ENCODE measurements at places on chromosomes 12 and 14.
A peak's percentile ranks its signal among the peaks of the same experiment; 100 is the strongest.

- DNase-seq: no peak
Measured at GRCh38 chr12:131834798-131835615, 6.8 kb downstream of the MMP17 start.

DNA sequence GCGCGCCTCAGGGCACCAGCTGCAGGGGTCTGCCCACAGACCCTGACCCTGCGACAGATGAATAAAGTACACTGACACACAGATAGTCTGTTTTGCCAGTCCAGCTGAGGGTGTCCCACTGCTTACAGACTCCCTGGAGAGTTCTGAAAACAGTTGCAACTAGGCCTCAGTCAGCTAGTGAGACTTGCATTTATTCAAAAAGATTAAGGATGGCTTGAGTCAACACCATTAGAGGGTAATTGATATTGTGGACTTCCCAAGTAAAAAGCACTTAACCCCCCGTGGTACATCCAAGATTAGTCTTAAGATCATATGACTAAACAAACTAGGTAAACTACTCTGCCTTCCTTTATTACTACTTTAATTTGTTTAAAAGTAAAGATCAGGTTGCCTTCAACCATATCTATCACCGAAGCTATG is 11.1 kb upstream of the PSEN1 start:
- DNase-seq: no peak

DNA sequence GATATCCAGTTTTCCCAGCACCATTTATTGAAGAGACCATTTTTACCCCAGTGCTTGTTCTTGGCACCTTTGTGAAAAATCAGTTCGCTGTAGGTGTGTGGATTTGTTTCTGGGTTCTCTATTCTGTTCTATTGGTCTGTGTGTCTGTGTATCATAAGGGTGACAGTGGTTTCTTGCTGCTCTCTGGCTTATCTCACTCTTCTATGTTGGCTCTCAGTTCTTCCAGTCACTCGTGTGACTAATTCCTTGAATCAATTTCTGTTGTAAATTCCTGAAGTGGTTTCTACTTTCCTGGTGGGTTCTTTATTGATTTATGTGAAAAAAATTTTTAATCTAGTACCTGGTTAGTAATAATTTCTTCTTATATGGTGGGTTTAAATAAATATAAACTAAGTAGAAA is 58.3 kb downstream of the OTOGL start:
- no peak for DNase-seq

DNA sequence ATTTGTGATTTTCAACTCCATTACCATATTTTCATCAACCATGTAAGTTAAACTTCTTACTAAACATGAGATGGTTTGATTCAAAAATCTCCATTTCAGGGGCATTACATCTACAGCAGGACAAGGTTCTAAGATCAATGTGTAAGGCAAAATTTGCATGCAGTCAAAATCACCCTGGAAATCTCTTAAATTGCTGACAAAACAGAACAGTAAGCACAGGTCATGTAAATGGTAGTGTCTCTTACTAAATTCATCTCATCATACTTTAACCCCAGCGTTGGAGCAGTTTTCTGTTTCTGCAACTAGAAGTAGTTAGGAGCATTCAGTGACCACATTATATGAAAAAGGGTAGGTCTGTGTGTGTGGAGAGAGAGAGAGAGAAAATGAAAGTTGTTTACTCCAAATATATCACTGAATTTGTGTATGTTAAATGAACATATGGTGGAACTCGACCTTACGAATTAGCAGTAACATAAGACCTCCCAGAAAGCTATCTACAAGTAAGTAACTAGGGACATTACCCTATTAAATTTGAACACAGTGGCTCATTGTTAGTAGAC is 227.5 kb downstream of the SSPN start:
- no peak for DNase-seq

- DNase-seq: peak; percentile 99
Measured at GRCh38 chr12:22544038-22544979, at the start of gene C2CD5. TSS of gene C2CD5 (minus strand) at chr12:22544542. CDS start at chr12:22544150, 392 bp downstream.

- no peak for DNase-seq
Measured at GRCh38 chr12:11929714-11930113, 141.0 kb upstream of the BCL2L14 start.
